Stimulated activated CD8-positive, alpha-beta memory T cell treated with anti-CD3 and anti-CD28 coated beads, Interleukin-15, amount 100 ng/mL, for 24 hours (primary cell): ENCODE measurements at places on chromosomes 11 and 22.

- no peak for DNase-seq
These were observed 69.7 kb upstream of the PRDM11 start for GRCh38 chr11:45076761-45077160.

- DNase-seq = no peak
These were observed 109.2 kb upstream of the MTMR2 start for GRCh38 chr11:96033095-96033494.

GRCh38 chr11:34425867-34426266, 12.9 kb upstream of the CAT start:
- no peak for DNase-seq

DNA sequence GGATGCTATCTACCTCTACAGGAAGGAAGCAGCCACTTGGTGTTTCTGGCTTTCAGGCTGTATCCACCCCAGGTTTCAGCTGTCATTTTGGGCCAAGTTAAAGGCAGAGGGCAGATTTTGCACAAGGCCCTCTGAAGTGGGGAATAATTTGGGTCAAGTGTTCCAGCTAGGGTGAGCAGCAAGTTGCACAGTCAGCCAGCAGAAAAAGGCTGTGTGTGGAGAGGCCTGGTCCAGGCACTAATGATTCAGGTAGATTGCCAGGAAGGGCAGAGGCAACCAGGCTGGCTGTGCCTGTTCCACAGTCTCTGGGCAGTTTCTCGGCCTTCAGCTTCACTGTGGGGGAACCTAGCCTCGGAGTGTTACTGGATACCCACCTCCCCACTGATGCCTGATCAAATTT, 8.6 kb upstream of the ELF5 start:
- no peak for DNase-seq

DNA sequence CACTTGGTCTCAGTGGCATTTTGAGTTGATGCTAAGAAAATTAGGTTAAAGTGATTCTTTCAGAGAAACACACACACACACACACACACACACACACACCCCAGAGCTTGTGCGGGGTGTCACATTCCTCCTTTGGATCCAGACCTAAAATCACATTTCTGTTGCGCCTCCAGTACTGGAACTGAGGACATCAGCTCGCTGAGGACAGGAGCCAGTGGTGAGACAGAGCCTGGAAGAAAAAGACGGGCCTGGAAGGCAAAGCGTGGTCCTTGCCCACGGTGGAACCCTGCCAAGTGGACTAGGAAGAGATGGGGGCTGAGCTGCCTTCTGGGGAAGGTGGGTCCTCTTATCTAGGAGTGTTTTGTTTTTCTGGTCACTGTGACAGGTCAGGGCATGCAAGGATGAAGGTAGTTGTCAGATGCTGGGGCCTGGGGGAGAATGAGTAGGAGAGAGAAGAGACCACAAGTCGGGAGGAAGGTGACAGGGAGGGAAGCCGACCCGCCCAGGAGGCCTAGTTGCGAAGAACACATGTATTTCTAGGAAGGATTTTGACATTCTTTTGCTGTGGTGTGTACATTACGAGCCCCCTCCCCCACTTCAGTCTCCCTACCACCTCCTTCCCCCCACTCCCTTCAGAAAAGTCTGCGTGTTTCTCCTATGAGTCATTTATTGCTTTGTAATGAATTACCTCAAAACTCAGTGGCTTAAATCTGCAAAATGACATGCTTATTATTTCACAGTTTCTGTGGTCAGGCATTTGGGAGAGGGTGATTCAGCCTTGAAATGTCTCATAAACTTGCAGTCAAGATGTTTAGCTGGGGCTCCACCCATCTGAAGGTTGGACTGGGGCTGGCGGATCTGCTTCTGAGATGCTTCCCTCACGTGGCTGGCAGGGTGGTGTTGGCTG, 4.8 kb upstream of the ELFN2 start:
- DNase-seq = no peak

DNA sequence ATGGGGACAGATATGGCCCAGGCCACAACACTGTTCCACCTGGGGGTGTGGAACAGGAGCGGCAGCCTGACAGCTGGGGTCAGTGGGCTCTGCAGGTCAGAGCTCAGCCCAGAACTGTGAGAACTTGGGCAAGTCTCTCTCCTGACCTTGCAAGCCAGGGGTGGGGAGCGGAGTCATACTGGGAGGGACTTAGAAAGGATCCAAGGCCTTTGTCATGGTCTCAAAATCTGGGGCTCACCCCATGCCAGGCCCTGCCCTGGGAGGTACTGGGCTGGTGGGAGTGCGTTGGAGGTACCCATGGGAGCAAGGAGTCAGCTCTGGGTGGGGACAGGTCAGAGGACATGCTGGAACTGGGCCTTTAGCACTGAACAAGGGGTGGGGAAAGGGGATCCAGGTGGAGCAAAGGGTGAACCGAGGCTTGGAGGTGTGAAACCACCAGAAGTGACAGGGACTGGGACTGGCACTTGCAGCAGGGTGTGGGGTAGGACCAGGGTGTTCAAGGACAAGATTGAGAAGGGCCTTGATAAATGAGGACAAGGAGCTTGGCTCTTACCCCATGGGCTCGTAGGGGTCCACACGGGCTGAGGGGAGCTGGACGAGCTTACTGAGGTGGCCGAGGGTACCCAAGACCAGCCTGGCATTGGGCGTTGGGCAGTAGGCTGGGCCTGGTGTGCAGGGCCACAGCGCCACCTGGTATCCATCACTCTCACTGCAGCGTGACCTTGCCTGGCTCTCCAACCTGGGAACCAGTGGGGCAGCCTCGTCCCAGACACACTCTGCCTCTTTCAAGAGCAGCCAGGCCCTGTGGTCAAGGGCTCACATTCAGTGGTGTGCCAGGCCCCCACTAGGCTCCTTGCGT, 7.4 kb upstream of the PMM1 start:
- no peak for DNase-seq

- no peak for DNase-seq
These were observed 5.9 kb upstream of the TSKU start for GRCh38 chr11:76777305-76777704.

- DNase-seq = no peak
These were observed 82.1 kb downstream of the PIWIL4 start for GRCh38 chr11:94649254-94649653.

DNA sequence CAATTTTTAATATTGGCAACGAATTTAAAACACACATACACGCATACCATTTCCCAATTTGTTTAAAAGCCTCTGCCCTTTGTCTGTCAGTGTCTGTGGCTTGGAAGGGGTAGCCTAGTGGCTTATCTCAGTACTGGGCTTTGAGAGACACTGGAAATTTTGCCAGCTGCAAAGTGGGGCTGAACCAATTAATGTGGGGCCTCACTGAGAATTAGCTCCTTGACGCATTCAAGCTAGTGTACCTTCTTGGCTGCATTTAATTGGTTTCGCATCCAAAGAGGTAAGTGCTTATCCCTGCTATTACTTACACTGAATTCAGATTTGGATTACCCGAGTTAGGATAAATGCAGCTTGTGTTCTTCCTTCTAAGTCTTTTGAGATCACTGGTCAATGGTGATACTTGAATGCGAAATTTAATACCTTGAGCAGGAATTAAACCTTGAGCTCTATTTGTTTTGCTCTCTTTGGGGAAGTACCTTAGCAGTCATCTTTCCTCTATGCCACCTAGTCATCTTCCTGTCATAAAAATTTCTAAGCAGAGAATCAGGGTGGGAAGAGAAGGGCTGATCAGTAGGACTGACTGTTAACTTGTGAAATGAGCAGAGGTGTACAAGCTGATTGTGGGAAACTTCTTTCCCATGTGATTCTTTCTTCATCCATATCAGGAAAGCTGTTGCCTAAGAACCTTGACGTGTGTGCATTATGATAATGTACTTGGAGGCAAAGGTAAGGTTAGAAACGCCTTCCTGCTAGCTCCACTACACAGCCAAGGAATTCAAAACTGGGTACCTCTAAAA, 187.7 kb upstream of the E2F8 start:
- DNase-seq = no peak

DNA sequence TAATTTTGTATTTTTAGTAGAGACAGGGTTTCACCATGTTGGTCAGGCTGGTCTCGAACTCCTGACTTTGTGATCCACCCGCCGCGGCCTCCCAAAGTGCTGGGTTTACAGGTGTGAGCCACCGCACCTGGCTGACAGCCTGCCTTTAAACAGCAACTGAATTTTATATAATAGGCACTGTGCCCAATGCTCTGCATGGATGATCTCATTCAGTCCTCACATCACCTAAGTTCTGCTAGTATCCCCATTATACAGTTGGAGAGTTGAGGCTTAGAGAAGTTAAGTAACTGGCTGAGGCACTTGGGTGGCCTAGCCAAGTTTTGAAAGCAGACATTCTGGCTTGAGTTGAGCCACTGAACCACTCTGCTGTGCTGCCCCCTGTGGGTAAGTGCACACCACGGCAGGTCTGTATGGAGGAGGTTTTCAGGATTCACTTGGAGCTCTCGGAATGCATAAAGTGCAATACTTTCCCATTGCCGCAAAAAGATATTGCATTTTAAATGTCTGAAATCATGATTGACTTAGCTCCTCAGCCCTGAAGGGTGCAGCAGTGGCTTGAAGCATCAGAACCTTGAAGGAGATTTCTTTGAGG, 112.4 kb downstream of the LDLRAD3 start:
- no peak for DNase-seq

DNA sequence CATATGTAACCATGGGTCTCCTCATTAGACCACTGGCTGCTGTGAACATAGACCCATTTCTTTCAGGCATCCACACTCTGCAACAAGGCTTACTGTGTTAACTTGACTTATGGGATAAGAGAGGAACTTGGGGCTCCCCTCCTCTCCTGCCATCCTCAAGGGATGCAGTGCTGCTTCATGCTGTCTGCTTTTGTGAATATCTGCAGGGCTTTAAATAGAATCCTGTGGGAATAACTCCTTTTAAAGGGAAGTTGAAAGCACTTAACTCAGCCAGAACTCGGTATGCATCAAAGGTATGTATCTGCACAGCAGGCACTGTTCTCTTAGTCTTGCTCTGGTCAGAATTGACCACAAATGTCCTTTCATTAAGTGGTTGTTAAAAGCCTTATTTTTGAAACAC, 222.5 kb upstream of the KIRREL3 start:
- DNase-seq = no peak
